ENCODE measurements at places on chromosomes 2 and 18. TPM values are rescaled to one million over a fixed set of nuclear protein-coding genes. Genes with fewer than 3 reads are reported as not detected.

The SERPINB7 gene
- 4.2 TPM for total RNA-seq

The HOXD13 gene
- not detected for total RNA-seq

The TUBA4B gene
- total RNA-seq = not detected

The PREPL gene
- 20.7 TPM for total RNA-seq

The SMYD1 gene
- total RNA-seq = not detected

All from bronchus fibroblast of lung (primary cell).